Stimulated activated CD4-positive, alpha-beta T cell treated with anti-CD3 and anti-CD28 coated beads, Interleukin-12 subunit alpha, Interleukin-12 subunit beta, amount 100 ng/mL, for 24 hours (primary cell): ENCODE measurements at places on chromosomes 7 and 10.

GRCh38 chr10:33731322-33731721 lies 396.9 kb upstream of the NRP1 start:
- DNase-seq = no peak

DNA sequence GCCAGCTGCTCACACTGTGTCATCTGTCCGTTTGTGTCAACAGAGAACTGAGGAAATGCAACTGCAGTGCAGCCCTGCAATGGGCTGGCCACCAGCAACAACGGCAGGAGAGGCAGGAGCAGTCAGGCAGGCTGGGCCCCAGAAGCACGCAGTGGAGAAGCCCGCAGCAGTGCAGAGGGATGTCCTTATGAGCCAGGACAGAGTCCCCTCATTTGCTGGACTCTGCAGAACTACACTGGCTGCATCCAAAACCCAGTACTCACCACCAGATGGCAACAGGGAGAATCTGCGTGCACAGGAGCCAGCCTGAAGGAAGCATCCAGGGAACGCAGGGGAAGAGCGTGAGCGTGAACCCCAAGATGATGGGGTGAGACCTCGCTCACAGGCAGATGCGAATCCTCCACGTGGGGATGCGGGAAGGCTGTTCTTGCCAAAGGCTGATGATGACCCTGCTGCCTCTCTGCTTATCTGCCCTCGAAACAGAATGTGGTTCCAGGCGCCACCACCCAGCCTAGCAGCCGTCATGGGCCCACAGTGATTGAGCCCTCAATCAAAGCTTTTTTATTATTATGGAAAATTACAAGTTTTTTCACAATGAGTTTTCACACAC lies 232.1 kb downstream of the PTPRN2 start:
- no peak for DNase-seq

GRCh38 chr7:22355620-22356009 lies 1.3 kb downstream of the RAPGEF5 start:
- no peak for DNase-seq

GRCh38 chr7:42747044-42747443 lies 164.8 kb downstream of the C7orf25 start:
- no peak for DNase-seq

DNA sequence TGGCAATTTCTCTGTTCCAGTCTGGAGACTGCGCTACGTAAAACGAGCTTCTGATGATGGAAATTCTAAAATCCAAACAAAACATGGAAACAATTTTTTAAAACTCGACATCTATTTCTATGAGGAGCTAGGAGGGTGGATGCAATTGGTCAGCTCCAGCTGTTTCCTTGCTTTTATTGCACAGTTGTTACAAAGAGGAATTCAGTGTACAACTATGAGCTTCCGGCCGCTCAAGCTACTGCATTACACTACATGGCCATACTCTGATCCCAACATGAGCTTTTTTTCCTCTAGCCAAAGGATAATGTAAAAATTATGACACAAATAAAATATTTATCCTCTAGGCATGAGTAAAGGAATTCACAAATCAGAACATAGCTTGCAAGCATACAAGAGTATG lies 403.1 kb upstream of the C7orf33 start:
- DNase-seq = no peak

GRCh38 chr10:101225846-101226421 lies 3.3 kb downstream of the LBX1 start:
- no peak for DNase-seq

DNA sequence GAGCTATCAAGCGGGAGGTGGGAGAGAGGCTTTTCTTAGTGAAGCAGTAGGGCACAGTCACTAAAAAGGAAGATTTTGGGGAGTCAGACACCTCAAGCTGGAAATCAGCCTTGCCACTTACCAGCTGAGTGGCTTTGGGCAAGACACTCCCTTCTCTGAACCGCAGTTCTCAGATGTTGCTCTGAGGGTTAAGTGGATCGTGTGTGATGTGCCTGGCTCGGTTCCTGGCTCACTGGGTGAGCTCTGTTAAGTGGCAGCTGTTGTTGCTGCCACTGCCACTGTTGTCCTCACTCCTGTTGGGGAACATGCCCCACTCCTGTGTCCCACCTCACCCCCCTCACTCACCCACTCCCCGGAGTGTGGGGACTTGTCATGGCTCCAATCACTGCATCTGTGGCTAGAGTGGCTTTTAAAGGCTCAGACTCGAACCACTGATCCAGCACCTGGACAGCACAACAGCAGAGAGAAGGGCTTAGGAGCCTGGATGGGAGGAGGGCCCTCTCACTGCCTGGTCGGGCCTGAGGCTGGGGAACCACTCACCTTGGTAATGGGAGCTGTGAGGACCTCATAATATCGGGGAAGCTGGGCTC lies 20.0 kb downstream of the PYROXD2 start:
- no peak for DNase-seq

GRCh38 chr10:15263657-15264323 lies 95.3 kb upstream of the NMT2 start:
- no peak for DNase-seq

- DNase-seq = no peak
These were observed 217.4 kb downstream of the GRM8 start for GRCh38 chr7:127035203-127035849.

DNA sequence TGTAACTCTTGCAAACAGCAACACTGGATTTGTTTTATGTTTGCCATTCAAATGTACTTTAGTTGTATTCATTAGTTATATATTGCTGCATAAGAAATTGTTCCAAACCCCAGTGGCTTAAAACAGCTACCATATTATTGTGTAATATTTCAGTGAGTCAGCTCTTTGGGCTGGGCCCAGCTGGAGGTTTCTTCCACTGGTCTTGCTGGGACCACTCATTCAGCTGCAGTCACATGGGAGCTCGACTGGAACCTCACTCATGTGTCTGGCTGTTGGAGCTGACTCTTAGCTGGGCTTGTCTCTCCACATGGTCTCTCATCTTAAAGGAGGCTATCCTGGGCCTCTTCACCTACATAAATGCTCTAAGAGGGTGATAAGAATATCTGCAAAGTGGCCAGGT lies 23.2 kb upstream of the PIP4K2A start:
- DNase-seq = no peak

GRCh38 chr7:51040787-51041186 lies 258.1 kb upstream of the GRB10 start:
- no peak for DNase-seq

DNA sequence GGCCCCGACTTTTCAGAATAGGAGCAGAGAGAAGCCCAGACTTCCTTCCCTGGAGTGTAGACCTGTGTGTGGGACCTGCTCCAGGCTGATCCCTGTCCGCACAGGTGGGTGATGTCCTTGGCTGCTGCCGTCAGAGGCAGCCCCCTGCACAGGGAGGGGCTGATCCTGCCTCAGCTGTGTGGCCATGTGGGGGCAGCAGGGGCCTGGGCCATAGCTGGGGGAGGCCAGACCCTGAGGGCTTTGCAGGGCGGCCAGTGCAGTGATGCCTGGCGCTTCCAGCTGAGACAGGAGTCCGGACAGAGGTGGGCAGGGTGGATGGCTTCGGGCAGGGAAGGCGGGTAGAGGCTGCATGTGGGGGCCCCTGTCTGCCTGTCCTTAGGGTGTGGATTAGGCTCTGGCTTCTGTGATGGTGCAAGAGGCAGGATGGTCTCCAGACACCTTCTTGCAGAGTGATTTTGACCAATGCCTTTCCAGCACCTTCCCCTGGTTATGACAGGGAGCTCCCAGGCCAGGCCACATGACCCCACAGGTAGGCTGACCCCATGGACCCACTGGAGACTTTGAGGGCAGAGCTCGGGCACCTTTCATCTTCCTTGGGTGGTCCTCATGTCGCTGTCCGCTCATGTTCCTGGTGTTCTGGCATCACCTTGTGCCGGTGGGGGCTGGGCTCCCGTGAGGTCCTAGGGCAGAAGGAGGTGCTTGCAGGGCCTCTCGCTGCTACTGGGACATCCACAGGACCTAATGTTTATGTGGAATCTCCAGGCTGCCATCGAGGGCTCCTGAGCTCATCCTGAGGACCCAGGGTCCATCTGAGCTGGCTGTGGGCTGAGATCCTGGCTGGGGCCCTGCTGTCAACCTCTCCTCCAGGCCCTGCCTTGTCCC lies 141.5 kb downstream of the ADCY1 start:
- no peak for DNase-seq

- no peak for DNase-seq
These were observed 13.6 kb upstream of the GPR37 start for GRCh38 chr7:124779194-124779593.
